Ovary (tissue), 10 donors: ENCODE measurements at places on chromosomes 5 and 9.

DNA sequence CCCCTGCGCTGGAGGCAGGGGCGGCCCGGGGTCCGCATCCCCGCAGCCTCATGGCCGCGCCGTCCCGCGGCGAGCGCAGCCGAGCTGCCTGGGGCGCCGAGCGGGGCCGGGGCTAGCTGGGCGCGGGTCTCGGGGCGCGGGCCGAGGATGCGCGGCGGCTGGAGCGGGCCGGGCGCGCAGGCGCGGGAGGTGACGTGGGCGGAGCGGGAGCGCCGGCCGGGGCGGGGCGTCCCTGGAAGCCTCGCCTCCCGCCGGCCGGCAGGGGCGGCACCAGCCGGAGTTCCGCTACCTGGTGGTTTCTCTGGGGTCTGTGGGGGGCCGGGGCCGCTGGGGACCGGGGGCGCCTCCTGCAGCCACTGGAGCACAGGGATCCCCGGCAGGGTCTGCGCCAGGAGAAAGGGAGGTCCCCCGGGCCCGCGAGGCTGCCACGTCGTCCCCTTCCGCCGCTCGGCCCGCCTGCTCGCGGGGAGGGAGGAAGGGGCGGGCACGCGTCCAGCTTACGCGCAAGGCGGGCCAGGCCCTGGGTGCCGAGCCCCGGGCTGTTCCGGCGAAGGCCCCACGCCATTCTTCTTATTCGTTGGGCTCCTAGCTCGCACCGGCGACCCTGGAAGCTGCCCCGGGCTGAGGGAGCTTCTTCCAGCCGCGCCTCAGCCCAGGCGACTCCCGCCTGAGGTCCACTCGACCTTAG is at the start of gene LPCAT1:
LPCAT1 (minus strand) TSS at position 168 of the 688 bp plus-strand sequence; CDS start at position 52, 116 bp downstream.
- peak; percentile 86 for DNase-seq

- no peak for DNase-seq
Measured at GRCh38 chr5:24059006-24059405, 551.6 kb downstream of the PRDM9 start.

GRCh38 chr9:131650254-131650653 is 89.6 kb downstream of the RAPGEF1 start:
- DNase-seq, result no peak

- no peak for DNase-seq
Measured at GRCh38 chr5:96968074-96968473, 32.2 kb downstream of the LNPEP start.

- DNase-seq, result no peak
Measured at GRCh38 chr9:120184266-120184665, 395.7 kb downstream of the CDK5RAP2 start.

DNA sequence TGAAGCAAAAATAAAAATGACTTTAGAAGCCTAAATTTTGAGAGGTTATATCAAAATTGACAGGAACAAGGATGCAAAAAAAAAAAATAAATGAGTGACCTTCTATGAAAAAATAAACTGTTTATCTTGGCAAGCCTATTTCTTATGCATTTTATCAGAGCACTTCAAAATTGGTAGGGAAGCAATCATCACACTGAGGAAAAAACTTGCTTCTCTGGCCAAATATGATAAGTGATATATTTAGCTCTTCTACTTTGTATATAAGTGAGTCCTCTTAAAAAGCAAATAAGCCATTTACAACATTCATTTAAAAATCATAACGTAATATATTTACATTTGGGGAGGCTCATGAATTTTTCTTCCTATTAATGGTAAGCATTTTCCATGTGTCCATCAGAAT is 287.1 kb downstream of the FBXL17 start:
- no peak for DNase-seq

DNA sequence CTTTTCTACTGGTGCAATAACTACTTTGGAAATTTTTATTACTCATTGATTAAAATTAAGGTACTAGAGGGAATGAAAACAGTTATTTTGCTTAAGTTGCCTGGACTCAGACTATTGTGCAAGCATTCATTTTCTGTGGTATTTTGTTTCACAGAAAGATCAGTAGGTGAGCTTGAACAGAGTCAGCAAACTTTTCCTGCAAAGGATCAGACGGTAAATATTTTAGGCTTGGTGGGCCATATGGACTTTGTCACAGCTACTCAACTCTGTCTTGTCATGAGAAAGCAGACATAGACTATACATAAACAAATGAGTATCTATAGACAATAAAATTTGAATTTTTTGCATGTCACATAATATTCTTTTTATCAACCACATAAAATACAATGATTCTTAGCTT is 1036.4 kb downstream of the NR2F1-AS1 start:
- no peak for DNase-seq

GRCh38 chr9:105281926-105282325 is 37.5 kb downstream of the SLC44A1 start:
- DNase-seq, result no peak

GRCh38 chr5:7078901-7079300 is 317.0 kb upstream of the ADCY2 start:
- DNase-seq, result no peak
